Occipital lobe (tissue), 3 donors: ENCODE measurements at places on chromosomes 7 and 10.

DNA sequence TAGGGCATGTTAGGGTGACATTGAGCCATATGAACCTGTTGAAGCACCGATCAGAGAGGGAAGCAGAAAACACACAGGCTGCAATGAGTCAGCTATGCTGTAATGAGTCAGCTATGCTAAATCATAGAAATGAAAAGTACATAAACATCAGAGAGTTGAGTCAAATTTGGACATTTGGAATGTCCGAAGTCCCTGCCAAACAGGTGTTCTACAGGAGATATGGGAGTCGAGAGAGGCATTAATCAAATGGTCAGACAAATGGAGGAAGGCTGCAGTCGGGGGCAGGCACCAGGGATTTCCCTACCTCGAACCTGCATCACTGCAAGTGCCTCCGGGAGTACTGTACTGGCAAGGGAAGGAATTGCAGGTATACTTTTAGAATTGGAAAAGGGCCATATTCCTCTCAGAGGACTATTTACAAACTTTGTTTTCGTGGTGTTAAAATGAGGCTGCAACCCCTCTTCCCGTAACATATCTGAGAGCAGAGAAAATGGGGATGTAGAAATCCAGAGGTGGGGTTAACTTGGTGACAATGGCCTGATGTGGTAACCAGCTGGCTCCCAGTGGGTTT is 8.8 kb upstream of the ZC3HAV1 start:
- no peak for DNase-seq

GRCh38 chr10:5582736-5583135 is 58.0 kb downstream of the CALML3 start:
- DNase-seq: no peak

GRCh38 chr7:150898475-150899011 is 46.2 kb downstream of the AOC1 start:
- DNase-seq: peak; percentile 70

DNA sequence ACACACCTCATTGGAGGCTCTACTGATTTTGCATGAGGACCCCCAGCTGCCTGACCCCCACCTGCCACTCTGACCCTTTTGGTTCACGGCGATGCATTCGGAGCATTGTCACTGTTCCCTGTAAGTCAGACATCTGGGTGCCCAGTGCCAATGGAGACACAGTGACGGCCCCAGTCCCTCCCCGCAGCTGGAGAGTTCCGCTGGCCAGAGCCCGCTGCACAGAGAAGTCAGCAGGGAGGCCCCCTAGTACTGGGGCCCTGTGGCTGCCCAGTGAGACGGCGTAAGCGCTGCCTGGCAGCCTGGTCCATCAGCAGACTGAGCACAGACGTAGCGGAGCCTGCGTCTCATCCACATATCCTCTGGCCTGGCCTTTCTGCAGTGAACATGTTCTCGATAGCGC is 77.5 kb downstream of the NKX6-2 start:
- no peak for DNase-seq

- no peak for DNase-seq
These were observed 52.6 kb downstream of the BRI3 start for GRCh38 chr7:98334081-98334480.

DNA sequence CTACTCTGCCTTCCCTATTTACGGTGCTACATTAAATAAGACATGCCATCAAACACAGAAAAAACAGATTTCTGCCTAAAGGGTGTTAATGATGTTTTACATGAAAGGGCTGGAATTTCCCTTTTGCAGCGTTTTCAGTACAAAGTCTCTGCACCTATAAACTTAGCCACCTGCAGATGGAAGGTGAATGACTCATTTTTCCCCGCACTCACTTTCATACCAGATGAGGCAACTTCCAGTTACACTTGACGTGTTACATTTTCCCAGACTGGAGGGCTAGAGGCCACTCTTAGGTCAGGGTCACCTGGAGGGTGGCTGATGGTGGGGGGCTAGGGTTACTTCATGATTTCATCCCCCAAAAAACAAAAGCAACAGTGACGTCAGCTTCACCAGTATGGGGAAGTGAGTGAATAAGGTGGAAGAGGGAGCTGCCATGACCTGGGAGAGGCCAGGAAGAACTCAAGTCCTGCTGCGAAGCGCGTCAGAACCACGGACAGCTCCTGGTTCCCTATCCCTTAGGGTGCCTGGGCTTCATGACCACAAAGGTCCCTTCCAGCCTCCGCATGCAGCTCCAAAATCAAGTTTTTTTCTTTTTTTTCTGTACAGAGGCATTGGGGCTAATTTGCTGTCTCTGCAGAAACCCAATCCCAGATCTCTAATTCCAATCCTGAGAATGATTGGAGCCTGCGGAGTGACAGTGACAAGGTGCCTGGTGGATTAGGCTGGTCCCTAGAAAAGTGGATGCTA is 94.0 kb downstream of the ADARB2 start:
- no peak for DNase-seq

GRCh38 chr10:8060010-8060703 is 5.7 kb downstream of the GATA3 start:
- DNase-seq: no peak

GRCh38 chr7:47452715-47453092 is 129.2 kb downstream of the TNS3 start:
- DNase-seq: no peak

DNA sequence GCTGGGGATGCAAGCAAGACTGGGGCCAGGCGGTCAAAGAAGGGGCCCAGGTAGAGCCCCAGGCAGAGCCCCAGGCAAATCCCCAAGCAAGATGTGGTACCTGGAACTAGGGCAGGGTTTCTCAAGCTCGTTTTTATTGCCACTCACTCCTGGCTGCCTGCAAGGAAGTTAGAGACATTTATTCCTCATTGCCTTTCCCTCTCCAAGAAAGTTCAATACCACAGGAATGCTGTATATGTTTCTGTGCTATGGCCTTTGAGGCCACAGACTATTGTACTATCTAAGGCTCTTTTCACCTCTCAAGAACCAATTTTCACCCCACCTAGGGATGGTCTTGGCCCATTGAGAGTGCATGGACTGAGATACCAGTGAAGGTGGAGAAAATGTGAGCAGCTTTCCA is 71.3 kb downstream of the TACC2 start:
- no peak for DNase-seq

DNA sequence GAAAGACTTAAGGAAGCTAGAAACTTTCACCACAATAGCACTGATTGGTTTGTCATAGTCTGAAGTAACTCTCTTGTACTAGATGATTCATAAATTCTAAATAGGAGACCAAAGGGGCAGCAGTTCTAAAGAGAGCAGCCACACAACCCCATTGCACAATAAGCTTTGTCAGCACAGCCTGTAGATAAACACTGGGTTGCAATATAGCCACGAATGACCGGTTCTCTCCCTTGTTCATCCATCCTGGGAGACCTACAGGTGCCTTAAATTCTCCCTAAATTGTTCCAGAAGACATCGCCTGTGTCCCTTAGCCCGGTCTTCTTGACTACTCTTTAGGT is 167.0 kb downstream of the SNX13 start:
- no peak for DNase-seq

GRCh38 chr10:23981520-23982309 is 227.2 kb upstream of the KIAA1217 start:
- no peak for DNase-seq

DNA sequence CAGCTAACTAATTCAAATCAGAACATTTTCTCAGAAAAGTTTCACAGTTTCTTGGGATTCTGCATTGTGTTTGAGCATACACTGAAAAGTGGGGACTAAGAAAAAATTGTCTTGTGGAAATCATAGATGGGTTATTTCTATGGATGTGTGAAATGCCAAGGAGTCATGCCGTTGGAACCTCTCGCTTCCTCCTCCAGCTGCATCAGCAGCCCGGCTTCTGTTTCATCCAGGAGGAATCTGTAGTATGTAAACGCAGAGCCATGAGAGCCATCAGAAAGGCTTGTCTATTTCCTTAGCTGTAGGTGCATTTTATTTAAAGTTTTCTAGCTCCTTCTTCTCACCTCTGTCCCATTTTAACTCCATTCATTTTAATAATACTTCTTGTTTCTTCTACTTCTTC is 1144.1 kb downstream of the GATA3 start:
- no peak for DNase-seq

DNA sequence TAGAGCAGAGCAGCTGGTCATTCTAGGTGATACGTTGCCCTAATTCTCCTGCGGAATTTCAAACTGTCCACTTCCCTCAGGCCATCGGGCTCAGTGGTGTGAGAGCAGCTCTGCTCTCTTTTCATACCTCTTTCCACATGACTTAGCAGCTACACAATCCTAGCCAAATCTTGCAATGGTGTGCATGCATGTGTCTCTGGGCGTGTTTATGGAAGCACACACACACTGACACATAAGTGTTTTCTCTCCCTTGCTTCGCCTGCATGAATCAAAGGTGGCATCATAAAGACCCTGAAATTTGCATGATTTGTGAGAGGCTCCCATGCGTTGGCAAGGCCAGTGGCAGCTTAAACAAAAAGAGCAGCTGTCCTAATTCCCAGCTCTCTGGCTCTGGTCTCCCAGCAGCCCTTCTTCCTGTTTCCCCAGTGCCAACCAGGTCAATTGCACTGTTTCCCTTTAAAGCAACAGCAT is 1189.5 kb downstream of the GATA3 start:
- peak; percentile 3 for DNase-seq

GRCh38 chr7:26668821-26669220 is 195.6 kb downstream of the SKAP2 start:
- DNase-seq: no peak

DNA sequence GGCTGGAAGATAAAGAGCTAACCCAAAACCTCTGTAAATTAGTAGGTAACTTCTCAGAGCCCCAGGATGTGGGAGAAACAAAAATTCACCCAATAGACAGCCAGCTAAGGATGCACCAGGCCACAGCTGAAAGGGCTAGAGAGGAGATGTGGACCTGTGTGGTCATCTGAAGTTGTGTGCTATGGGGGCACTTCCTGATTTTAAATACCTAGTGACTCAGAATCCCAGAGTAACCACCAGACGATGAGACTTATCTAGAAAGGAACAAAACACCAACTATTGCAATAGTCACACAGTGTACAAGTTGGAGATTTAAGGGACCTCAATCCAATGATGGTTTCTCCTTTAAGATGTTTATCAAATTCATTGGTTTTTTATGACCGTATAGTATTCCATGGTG is 408.3 kb upstream of the ANKRD30A start:
- no peak for DNase-seq

GRCh38 chr10:78979938-78980337 is 88.8 kb upstream of the ZMIZ1 start:
- no peak for DNase-seq

DNA sequence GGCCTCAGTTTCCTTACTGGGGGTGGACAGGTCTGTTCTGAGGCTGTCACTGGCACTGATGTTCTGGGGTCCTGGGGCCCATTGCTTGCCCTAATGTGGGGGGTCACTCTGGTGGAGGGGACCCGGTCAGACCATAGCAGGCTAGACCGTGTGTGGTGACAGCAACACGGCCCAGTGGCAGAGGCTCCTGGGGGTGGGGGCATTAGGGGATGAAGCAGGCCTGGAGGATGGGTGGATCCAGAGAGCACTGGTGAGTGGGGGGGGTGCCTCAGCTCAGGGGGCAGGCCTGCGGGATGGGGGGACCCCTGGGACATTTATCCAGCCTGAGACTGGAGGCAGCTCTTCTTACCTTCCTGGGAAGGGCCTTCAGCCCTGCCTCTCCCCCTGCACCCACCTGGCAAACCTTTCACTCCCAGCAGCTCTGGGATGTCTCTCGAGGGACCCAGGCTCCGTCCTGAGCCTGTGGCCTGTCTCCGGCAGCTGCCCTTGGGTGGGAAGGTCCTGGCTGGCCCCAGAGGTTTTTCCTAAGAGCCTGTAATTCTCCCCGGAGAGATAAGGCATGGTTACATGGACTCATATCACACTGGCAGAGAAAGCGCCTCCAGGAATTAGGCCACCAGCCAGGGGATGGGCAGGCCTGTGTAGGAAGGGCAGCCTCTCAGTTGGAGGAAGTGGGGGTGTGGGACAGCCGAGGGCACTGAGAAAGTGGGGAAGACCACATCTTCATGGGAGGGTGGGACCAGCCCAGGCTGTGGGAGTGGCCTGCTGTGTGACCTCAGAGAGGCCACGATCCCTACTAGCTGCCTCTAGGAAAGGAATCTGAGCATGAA is 147.7 kb downstream of the UBE2H start:
- no peak for DNase-seq

DNA sequence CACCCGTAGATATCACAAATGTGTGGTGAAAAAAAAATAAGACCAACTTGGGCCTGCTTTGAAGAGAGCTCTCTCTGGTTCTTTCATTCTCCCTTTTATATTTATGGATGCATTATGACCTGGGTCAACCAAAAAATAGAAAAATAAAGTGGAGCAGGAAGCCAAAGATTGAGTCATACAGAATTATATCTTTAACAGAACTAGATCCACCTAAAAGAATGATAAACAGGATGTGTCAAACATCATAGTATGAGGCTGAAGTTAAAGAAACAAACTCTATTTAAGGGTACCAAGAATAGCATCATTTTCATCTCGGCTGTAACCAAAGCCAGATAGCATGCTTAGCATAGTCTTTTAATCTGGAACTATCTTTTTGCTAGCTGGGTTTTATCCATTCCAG is 28.8 kb upstream of the NMT2 start:
- DNase-seq: no peak

- DNase-seq: peak; percentile 71
These were observed 109.1 kb downstream of the C10orf90 start for GRCh38 chr10:126561294-126561920.

GRCh38 chr7:25859412-25860274 is 292.4 kb upstream of the NFE2L3 start:
- no peak for DNase-seq

GRCh38 chr10:28951484-28951883 is 274.2 kb downstream of the BAMBI start:
- DNase-seq: no peak

DNA sequence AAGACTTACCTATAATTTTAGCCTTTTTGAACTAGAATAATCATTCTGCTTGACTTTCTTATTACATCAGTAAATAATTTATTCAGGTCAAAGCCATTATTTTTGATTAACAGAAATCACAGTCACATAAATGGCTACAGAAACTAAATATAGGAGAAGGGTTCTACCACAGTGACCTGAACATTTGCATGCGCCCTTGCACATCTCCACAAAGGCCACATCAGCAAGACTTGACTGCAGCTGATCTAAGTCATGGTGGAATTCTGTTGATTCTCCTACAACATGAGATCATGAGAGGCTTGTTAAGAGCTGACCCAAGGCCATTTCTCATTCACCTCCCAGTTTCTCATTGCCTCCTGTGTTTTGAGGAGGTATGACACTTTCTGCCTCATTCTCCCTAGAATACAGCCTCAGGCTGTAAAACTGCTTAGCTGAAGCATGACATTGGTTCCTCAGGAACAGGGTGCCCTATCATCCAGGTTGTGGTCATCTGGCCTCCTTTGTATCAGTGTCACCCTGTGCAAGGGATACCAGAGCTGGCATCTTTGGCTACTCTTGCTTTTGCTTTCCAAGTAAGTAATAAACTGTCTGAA is 6.7 kb upstream of the IMMP2L start:
- no peak for DNase-seq
